ENCODE measurements at places on chromosomes 3 and 15. TPM values are rescaled to one million over a fixed set of nuclear protein-coding genes. Genes with fewer than 3 reads are reported as not detected.
A peak's percentile ranks its signal among the peaks of the same experiment; 100 is the strongest.

DNA sequence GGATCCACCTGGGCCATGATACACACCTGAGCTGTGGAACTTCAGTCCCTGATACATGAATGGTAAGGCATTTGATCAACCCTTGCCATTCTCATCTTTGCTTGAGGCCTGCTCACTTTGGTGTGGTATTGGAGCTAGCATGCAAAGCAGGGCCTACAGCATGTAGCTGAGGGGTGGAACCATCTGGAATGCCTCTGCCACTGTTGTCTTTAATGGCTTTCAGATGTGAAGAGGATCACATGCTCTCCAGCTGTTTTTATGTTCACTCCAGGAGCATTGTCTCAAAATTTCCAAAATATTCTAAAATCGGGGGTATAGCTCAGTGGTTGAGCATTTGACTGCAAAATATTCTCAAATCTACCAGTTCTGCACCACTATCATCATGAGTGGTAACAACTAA lies 64.4 kb upstream of the PHLDB2 start:
- DNase-seq, result no peak

DNA sequence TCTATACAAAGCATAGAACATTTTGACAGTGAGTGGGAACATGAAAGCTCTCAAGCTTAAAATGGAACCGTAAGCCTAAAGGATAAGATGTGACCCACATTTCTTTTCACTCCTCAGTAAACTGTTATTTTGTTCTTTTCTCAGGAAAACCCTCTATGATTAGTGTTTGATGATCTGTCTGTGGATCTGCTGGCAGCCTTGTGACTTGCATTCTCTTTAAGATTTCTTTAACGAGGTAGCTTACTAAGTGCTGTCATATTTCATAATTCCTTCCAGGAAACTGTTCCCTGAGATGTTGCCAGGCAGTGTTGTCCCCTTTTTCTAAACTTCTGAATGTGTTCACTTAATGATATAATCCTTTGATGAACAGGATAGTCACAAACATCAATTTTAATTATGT lies 167.6 kb downstream of the PYDC2 start:
- no peak for DNase-seq

DNA sequence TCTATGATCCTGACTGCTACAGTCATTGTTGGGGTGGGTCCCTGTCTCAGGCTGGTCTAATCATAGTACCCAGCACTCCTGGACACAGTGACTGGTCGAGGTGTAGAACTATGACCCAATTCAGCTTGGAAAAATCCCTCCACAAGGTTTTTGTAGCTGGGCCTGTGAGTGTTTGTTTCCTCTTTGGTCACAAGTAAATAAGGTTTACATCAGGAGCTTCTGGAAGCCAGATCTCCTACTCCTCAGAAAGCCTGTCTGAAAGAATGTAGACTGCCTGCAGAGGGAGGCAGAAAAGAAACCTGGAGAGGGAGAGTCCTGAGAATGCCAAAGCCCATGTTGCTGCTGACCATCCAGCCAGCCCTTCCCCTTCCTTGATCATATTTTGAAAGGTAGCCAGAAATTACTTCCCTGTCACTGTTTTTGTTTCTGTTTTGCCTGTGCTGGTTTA lies 123.2 kb downstream of the RAP2B start:
- no peak for DNase-seq

DNA sequence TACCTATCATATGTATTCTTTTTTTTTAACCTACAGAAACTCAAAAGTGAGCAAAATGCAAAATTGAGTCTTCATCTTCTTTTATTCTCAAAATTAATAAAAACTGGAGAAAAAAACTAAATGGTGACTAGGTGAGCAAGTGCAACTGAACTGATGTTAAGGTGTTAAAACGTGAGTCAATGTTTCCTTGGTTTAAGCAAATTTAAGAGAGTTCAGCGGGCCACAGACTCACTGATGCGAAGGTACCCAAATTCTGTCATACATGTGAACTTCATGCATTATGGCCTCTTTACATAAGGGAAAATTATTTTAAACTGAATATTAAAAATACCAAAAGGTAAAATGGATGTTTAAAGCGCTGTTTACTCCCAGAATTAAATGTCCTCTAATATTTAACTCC lies 206.6 kb downstream of the FOXP1 start:
- no peak for DNase-seq

DNA sequence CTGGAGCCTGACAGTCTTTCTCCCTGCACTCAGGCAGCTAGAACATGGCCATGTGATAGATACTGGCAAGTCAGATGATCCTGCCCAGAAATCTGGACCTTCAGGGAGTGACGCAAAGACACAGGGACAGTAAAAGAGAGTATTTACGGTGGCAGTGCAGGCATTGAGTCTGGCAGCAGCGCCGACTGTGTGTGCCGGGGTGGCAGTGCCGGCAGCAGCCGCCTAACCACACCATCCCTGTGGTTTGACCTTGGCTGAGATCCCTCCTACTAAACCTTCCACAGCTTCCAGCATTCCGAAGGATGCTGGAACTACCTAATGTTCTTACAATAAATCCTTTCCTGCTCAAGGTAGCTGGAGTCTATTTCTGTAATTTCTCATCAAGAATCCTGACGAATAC lies 4.6 kb upstream of the TSPAN3 start:
- no peak for DNase-seq

DNA sequence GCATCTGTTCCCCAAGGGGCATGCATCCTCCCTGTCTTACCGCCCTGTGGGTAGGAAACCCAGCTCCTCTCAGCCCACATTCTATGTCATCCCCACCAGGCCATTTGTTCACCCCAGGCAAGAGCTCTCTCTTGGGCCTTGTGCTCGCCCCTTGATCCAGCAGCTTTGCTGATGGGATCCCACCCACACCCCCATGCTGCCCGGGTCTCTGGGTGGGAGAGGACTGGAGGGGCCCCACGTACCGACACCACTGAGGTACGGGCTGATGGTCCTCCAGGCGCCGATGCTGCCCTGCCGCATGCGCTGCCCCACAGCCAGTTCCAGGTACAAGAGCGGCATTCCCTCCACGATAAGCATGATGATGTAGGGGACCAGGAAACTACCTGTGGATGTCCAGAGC lies 14.5 kb downstream of the SLC6A20 start:
- DNase-seq, result no peak

DNA sequence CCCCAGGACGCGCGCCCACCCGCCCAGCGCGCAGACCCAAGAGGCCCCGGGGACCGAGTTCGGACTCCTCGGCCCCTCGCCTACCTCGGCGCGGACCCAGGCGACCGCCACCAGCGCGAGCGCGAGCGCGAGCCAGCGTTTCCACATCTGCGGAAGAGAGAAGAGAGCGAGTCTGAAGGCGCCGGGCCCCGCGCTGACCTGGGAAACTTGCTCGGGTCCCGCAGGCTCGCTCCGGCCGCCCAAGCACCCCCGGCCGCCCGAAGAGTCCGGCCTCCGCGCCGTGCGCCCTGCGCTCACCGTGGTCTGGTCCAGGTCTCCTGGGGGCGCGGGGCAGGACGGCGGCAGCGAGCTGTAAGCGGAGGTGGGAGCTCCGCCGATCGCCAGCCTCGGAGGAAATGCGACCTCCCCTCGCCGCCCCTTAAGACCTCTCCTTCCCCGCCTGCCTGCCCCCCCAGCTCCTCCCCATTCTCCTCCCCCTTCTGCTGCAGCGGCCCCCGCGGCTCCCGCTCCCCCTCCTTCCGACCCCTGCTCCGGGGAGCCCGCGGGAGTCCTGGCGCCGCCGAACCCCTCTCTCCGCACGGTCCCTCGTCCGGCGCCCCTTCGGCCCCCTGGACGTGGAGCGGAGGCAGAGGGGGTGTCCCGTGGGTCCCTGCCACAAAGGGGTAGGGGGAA lies at the start of gene FSTL1:
Gene FSTL1, minus strand, starts transcription at position 393 of the 672 bp plus-strand sequence. Its CDS starts 246 bp downstream, at position 147.
- peak; percentile 86 for DNase-seq

DNA sequence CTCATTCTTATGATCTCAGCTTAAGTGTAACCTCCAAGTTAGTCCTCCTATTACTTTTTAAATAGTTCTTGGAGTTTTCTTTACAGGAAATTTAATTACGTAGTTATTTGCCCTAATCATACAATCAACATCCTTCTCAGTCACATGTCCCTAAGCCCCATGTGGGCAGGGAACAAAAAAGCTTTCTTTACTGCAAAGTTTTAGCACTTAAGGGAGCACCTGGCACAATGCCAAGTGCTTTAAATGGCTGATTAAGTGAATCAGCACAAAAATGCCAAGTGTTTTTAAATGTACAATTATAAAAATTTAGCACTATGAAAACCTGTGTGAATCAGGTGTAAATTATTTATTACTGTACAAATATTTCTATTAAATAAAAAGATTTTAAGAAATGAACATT lies 445.3 kb downstream of the C3orf38 start:
- no peak for DNase-seq

DNA sequence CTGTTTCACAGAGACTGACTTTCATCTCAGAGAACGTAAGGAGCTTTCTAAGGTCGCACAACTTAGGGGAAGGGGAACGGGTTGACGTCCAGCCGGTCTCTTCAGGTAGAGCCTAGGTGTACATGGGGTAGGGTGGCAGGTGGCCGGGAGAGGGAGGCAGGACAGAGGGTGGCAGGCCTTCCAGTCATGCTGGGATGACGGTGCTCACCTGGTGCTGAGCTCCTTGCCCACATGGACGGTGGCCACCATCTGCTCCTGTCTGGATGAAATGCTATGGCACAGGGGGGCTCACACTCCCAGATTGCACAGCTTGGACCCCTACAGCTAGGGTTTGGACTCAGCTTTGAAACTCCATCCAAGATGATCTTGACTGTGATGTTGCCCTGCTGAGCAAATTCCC lies 144.5 kb downstream of the ATP10A start:
- DNase-seq, result no peak

DNA sequence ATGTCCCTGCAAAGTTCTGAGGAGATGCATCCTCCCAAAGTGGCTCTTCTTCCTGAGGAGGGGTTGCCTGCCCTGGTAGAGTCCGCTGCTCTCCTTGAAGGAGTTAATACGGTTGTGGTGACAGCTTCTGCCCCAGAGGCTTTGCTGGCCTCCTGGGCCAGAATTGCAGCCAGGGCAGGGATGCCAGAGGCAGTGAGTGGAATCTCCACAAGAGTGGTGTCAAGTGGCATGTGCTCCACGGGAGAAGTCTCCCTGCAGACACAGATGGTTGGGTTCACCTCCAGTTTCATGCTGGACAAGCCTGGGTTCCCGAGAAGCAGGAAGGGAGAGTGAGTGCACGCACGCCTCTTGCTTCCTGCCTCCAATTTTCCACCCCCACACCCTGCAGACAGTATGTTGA lies 105.5 kb downstream of the SLC25A26 start:
- DNase-seq, result no peak

GRCh38 chr3:139745831-139746230 lies 68.1 kb upstream of the NMNAT3 start:
- DNase-seq, result peak; percentile 21

DNA sequence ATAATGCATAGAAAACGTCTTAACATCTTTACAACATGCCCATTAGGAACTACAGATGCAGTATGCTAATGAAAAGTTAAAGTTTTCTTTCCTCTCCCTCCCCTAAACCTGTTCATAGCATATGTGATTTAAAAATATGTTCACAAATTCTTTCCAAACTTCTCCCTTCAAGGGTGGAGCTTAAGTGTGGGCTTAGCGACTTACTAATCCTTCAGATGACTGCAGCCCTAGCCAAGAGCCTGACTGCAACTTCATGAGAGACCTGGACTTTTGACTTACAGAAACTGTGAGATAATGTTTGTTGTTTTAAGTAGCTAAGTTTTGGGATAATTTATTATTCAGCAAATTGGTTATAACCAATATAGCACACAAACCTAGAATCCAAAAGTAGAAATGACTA lies 22.0 kb upstream of the ANXA2 start:
- no peak for DNase-seq

DNA sequence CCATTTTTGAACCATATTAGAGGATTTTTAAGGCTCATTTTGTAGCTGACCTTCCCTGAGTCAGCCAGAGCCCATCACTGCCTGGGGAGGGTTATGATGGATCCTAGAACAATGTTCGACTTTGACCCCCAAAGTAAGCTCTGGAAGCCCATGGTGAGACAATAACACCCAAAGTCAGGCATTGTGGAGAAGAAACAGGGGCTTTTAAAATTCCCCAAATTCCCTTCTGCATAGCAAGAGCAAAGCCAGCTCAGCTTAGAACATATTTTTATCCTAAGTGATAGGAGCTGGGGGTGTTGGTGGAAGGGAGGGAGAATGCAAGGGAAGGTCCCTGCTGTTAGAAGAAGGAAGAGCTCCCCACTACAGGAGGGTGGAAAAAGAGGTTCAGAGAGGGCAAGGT lies 4.0 kb downstream of the ITGA11 start:
- DNase-seq, result no peak

DNA sequence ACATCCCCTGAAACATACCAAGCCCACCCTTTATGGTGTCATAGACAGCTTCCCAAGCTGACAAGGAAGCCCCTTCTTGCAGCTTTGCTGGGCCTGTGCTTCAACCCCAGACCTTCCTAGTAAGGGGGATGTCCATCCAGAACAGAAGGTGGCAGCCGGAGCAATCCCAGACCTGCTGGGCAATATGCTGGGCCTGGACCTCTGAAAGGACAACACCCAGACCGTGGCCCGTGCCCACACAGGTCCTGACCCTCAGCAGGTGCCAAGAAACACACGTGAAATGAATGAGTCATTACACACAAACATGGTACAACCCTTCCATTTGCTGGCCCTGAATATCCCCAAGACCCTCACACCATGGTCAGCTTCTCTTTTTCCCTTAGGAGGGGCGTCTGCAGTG lies 19.8 kb upstream of the VILL start:
- no peak for DNase-seq

- DNase-seq, result no peak
These were observed at the start of gene CAND2 for GRCh38 chr3:12796171-12797123. Gene CAND2, plus strand, starts transcription at chr3:12796680. Its CDS starts 41 bp downstream, at chr3:12796721.

- DNase-seq, result no peak
These were observed 176.9 kb downstream of the STAC start for GRCh38 chr3:36557021-36557707.

DNA sequence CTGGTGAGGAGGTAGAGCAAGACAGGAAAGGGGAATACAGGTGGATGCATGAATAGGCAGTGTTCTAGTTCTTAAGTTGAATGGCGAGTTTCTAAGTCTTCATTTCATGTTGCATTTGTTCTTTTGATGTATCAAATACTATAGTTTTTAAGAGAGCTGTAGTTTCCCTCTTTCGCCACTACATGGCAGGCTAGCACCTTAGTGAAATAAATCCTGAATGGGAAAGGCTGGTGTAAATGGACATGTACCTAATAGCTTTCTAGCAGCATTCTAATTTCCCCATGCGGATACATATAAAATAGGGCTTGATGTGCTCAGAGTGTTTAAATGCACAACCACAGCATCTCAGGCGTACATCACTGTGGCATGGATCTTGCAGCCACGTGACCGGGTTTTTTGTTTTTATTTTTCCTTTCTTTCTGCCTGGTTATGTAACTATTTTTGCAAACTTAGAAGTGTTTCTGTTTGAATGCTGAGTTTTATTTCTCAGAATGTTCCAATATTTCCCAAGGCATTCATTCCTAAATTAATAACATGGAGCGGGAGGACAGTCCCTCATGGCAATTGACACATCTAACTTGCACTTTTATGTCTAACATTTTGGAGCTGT lies 23.5 kb upstream of the CLN6 start:
- no peak for DNase-seq

- DNase-seq, result no peak
These were observed 74.1 kb downstream of the ZNF280D start for GRCh38 chr15:56659197-56659596.

Gene HOMER2
- 1.2 TPM for total RNA-seq

Gene RARRES1
- total RNA-seq, result 4.9 TPM

Gene SPINK8
- not detected for total RNA-seq

Gene DUOXA2
- total RNA-seq, result not detected

Gene CASR
- total RNA-seq, result not detected

Gene ITIH1
- total RNA-seq, result not detected

Gene VIPR1
- not detected for total RNA-seq

Gene CKMT1A
- not detected for total RNA-seq

Gene SEMA3F
- 0.58 TPM for total RNA-seq

Measured in SJSA1 (cell line).